Activated CD4-positive, alpha-beta T cell treated with anti-CD3 and anti-CD28 coated beads for 48 hours (primary cell): ENCODE measurements at places on chromosomes 4 and X.

- no peak for DNase-seq
Observed at GRCh38 chrX:111830571-111830970, 45.4 kb upstream of the TRPC5OS start.

GRCh38 chrX:109843963-109844751, 111.1 kb upstream of the ACSL4 start:
- DNase-seq: no peak

GRCh38 chrX:31551913-31552312, 480.1 kb upstream of the FTHL17 start:
- DNase-seq: no peak

DNA sequence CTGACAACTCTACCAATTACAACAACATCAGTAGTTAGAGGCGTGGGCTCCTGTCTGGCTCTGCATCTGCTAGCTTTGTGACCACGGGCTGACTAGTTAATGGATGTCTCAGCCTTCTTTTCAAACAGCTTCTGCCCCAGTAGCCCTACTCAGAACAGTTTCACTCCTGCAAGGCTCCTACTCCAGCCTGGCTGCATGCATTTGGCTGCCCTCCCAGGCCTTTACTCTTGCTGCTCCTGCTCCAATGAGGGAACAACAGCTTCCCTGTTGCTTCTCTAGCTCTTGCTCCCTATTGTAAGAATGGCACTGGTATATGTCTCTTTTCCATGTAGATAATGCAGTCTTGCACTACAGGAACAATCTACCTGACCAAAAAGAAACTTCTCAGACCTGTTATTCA, 93.3 kb downstream of the TTC29 start:
- no peak for DNase-seq

DNA sequence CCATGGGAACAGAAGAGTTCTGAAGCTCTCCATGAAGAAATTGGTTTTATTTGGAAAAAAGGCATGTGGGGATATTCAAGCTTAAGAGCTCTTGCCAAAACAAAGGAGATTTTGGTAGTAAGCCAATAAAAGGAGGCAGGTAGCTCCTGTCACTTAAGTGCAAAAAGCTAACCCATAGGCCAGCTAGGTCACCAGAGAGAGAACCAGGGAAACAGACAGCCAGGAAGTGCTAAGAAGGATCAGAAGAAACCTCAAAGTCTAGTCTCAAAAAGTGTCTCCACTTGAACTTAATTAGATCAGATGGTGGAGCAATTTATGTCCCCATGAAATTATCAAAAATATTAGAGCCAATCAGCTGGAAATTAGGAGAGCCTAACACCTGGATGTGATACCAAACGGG, 49.2 kb downstream of the CD40LG start:
- no peak for DNase-seq

- no peak for DNase-seq
Observed at GRCh38 chr4:67234296-67234695, 311.0 kb downstream of the CENPC start.

GRCh38 chr4:71268166-71268565, 70.7 kb upstream of the SLC4A4 start:
- no peak for DNase-seq

DNA sequence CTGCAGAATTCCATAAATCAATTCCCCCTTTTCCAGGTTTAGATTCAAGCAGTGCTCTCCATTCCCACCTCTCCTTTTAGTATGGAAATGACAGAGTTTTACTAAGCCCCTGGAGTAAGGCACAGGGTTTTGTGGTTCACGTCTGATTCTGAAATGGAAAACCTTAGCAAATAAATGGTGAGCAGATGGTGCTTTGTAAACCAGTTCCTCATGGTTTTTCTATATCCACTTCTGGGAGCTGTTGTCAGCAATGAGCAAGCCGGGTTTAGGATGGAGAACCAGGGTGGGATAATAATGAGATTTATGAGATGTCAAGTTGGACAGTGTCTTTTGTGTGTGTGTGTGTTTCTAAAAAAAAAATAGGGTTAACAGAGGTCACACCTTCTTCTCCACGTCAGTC, 113.8 kb upstream of the RBPJ start:
- DNase-seq: no peak

- no peak for DNase-seq
Observed at GRCh38 chrX:148424570-148424969, 75.8 kb upstream of the AFF2 start.

DNA sequence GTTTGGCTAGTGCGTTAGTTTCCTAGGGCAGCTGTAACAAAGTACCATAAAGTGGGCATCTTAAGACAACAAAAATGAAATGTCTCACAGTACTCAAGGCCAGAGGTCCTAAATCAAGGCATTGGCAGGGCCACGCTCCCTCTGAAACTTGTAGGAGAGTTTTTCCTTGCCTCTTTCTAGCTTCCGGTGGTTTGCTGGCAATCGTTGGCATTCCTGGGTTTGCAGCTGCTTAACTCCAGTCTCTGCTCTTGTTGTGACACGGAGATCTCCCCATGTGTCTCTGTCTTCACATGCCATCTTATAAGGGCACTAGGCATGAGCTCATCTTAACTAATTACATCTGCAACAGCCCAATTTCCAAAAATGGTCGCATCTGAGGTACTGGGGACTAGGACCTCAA, 362.0 kb upstream of the BOD1L1 start:
- DNase-seq: no peak

- no peak for DNase-seq
Observed at GRCh38 chr4:37471971-37472370, 214.2 kb downstream of the RELL1 start.

DNA sequence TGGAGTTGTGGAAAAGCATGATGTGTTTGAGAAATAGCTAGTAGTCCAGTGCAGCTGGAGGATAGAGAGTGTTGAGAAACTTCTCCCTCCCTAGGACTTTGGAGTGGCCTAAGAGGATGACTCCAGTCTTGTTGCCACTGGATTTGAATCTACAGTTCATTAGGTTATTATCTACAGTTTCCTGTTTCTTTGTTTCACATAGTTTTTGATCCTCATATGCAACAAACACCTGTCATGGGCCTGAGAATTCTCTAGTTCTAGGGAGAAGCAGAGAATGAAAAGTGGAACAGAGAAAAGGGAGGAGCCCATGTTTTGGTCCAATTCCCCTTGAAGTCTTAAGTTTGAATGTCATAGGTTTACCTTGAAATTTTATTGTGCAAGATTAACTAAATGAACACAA, 73.6 kb upstream of the TBC1D9 start:
- no peak for DNase-seq

GRCh38 chr4:187415231-187415630, 580.3 kb upstream of the ZFP42 start:
- DNase-seq: no peak
